ENCODE measurements at places on chromosomes 7 and 10. TPM values are rescaled to one million over a fixed set of nuclear protein-coding genes. Genes with fewer than 3 reads are reported as not detected.

- peak; percentile 53 for DNase-seq
Observed at GRCh38 chr10:45008524-45009161, 7.9 kb downstream of the ZNF22 start.

GRCh38 chr7:53811555-53812079, 730.6 kb upstream of the VSTM2A start:
- no peak for DNase-seq

- no peak for DNase-seq
Observed at GRCh38 chr7:111173990-111174389, 83.1 kb downstream of the LRRN3 start.

DNA sequence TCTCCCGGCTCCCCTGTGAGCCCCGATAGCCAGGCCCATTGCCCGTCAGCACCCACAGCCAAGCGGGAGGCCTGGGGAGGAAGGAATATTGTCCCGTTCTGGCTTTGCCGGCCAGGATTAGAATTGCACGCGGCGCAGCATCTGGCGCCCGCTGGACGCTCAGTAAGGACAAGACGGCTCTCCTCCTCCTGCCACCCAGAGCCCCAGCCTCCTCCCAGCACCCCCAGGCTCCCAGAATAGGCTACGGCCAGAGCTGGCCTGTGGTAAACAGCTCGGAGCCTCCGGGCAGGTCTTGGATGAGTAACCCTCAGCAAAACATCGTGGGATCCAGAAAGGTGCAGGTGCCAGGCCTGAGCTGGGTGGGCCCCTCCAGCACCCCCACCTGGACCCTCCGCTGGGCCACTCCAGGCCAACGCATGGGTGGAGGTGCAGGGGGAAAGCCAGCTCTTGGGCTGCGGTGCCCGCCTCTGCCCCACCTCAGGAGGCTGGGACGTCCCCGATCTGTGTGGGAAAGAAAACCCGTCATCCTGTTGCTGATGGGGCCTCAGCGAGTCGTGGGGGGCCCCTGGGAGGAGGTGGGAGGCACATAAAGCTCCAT, 5.8 kb upstream of the FAM20C start:
- no peak for DNase-seq

GRCh38 chr7:122850528-122850927, 35.7 kb downstream of the CADPS2 start:
- DNase-seq, result no peak

DNA sequence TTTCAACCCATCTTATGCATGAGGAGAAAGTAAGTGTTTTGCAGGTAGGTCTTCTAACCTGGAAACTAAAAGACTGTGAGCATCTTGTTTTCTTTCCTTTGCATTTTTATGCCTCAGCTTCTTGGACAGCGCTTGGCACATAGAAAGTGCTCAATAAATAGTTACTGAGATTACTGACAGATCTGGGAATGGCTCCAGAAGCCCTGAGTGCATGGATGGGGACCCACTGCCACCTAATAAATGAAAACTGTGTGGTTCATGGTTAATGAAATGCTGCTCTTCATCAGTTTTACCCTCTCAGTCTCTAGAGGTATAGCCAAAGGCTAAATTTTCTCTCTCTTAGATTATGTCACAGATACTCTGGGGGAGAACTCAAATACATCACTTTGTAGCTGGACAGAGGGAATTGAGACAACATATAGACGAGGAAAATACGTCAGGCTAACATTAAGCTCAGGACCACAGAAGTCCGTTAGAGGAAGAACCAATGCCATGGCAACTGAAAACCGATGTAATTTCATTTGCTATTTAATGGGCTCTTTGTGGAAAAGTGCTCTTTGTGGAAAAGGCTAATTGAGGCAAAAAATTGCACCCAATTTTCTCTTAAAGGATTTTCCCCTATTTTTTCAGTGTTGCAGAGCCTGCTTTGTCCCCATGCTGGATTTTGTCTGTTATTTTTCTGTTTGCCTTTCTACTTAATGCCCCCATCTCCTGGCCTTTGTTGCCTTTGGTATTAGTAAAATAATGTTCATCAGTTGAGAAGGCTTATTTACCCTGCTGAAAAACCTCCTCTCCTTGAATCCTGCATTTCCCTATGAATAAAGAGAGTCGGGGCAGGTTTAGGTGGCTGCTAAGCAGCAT, 17.8 kb downstream of the ASB4 start:
- no peak for DNase-seq

DNA sequence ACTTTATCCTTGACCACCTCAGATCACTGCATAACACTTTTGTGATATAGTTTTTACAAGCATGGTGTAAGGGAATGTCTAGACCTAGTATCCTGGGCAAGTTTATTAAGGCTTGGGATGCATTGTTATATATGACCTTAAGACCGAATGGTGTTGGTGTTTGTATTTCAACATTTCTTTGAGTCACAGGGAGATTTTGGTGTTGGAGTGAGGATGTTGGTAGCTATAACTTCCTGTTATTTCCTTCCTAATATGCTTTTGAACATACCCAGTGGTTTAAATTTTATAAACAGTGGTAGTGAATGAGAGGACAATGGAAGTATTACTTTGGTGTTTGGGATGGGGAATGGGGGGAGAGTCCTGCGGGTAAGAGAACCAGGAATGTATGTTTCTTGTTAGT, 2.6 kb downstream of the EXOC4 start:
- DNase-seq, result no peak

DNA sequence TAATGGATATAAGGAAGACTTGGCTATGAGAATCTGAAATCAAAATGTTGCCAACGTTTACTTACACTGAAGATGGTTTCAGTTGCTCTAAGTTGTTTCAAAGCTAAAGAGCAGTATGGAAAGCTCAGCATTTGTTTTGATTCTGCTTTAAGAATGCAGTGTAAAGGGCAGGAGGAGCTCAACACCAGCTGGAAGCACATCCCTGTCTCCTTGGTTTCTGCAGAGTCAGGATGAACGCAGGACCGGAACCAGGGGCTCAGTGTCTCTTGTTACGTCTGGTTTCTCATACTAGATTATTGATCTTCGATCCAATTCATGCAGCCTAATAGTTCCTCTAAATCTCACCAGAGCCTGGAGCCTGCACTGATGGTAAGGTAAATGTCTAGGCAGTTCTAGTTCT, 24.1 kb downstream of the ZRANB1 start:
- DNase-seq, result no peak

DNA sequence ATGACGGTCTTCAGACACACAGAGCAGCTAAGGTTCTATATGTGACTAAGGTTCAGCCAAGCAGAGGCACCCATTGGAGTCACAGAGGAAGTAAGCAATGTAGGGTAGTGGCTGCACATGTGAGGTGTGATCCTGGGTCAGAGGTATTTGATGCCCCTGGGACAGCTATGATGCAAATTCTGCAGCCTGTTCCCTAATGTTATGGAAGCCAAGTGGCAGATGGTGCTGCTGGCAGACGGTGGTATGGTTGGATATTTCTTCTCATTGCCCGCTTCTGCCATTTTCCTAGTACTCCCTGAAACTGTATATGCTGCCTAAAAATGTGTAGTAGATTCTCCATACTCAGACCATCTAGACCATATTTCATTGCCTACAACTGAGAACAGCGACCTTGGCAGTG, 7.2 kb downstream of the TAS2R16 start:
- no peak for DNase-seq

DNA sequence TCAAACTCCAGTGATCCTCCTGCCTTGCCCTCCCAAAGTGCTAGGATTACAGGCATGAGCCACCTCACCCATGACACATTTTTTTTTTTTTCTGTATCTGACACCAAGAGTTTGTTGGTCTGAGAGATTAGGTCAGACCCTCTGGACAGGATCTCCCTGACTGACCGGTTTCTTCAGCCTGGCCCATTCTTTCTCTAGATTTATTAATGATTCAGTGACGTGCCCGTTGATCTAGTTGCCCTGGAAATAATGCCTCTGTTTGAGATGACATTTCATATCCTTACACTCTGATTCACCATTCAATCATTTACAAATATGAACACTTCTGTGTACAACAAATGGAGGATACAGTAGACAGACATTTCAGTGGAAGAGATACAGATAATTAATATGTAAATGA, 1.4 kb upstream of the ZNF212 start:
- peak; percentile 86 for DNase-seq

DNA sequence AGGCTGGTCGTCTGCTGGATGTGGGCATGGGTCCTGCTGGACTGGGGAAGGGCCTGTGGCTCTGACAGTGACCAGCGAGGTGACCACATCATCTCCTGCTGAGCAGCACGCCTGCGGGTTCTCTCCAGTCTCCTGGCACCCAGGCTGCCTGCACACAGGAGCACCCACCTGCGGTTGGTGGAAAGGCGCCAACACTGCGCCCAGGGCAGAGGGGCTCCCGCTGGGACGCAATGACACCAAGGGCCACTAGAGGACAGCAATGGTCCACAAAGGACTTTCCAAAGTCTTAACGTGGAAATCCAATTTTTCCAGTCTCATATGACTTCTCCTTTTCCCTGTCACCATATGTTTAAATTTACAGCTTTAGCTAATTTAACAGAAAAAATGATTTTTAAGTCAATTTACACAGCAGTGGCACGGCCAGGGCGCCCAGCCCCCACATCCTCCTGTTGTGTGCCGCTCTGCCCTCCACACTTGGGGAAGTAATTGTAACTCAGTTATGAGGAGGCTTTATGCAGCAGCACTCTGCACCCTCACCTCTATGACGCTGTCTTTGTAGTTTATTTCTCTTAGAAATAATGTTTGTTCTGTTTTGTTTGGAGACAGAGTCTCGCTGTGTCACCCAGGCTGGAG, 38.1 kb downstream of the CFAP46 start:
- peak; percentile 65 for DNase-seq

DNA sequence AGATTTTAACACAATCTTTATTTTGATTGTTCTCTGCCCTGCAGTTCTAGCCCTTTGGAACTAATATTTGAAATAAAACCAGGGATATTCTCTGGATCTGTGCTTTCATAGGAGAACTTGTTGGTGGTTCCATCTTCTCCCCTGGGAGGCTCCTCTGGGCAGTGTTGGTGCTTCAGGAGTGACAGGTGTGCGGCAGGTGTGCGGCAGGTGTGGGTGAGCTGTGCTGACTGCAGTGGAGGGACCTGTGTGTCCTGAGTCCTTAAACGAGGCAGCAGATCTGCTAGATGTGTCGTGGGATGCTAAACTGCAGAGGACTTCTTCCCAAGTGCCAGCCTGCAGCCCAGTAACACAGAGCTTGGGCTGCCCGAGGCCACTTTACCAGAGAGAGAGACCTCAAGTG, 98.4 kb downstream of the LYZL1 start:
- DNase-seq, result no peak

- DNase-seq, result no peak
Observed at GRCh38 chr10:4107285-4107851, 322.4 kb upstream of the KLF6 start.

DNA sequence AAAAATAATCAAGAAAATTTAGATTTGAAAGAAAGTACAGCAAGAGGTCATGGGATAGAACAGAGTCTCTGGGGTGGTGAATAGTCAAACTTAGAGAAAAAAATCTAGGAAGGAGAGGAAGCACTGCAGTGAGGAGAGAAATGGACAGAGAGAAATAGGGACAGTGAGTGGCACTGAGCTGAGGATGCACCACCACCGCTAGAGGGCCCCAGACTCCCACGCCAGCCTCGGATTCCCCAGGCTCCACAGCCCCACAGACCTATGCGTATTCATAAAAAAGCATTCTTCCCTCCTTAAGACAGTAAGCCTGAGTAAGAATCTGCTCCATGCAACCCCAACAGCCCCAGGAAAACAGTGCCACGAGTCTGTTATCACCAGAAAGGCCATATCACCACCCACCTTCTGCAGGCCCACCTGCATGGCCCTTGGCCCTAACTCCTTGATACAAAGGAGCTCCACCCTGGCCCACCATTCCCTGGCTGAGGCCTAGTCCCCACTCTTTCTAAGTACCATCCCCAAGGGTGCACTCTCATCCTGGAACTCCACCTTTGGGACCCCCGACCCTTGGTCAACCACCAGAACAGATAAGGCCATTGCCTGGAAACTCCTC, 91.0 kb downstream of the ALOX5 start:
- peak; percentile 84 for DNase-seq

DNA sequence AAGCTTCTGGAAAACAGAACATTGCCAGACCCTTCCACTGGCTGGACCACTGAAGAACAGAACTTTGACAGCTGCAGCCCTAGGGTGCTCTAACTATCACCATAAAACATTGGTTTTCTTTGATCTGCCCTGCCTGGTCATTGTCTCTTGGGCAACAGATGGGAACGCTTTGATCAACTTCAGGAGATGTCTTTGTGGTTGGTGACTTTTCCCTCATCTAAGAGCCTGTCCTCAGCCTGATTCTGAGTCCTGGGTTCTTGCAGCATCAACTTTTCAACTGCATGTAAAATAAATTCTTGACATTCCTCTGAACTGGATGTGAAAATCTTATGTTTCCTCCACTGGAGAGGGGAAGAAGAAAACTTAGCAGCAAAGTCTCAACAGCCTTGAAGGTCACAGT, 53.1 kb upstream of the ZNRF2 start:
- no peak for DNase-seq

DNA sequence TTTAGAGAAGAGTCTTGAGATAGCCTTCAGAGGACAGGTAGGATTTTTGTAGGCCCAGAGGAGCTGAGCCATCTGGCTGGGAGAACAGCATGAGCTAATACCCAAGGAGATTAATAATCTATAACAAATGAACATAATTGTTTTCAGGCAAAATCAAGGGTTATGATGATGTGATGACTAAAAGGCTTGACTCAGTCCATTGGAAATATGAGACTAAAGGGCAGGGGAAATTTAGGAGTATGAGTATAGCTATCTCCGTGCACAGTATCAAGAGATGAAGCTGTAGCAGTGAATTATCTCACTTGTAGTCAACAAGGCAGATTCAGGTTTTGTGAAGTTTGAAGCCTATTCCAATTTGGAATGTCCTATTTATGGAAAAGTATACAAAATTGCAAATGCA, 40.1 kb downstream of the CSTF2T start:
- no peak for DNase-seq

- no peak for DNase-seq
Observed at GRCh38 chr10:110436554-110437350, 61.0 kb upstream of the DUSP5 start.

- no peak for DNase-seq
Observed at GRCh38 chr10:7457478-7458316, 46.9 kb upstream of the SFMBT2 start.

Gene WNT2
- not detected for total RNA-seq

Gene MAD1L1
- total RNA-seq, result 86.0 TPM

Gene OPN4
- total RNA-seq, result not detected

Gene SYT15B
- total RNA-seq, result 0.24 TPM

Gene HTR5A
- not detected for total RNA-seq

Gene ANXA8L1
- 0.57 TPM for total RNA-seq

Gene SEMA4G
- total RNA-seq, result 15.9 TPM

Gene ANKRD16
- total RNA-seq, result 7.7 TPM

Gene YKT6
- total RNA-seq, result 139 TPM

Gene CYP3A7
- 0.86 TPM for total RNA-seq

Gene NPC1L1
- total RNA-seq, result 46.0 TPM

Gene SPDYE16
- not detected for total RNA-seq

Gene TSPAN33
- 12.4 TPM for total RNA-seq

Gene UNC5B
- 0.39 TPM for total RNA-seq
